Stimulated activated CD4-positive, alpha-beta T cell treated with anti-CD3 and anti-CD28 coated beads, Interleukin-15, amount 100 ng/mL, for 1 hour (primary cell): ENCODE measurements at places on chromosomes 3 and 15.

GRCh38 chr15:75201616-75202250, at the start of gene C15orf39:
C15orf39 (plus strand) TSS chr15:75201882; CDS start chr15:75206049, 4,167 bp downstream.
- peak; percentile 61 for DNase-seq

DNA sequence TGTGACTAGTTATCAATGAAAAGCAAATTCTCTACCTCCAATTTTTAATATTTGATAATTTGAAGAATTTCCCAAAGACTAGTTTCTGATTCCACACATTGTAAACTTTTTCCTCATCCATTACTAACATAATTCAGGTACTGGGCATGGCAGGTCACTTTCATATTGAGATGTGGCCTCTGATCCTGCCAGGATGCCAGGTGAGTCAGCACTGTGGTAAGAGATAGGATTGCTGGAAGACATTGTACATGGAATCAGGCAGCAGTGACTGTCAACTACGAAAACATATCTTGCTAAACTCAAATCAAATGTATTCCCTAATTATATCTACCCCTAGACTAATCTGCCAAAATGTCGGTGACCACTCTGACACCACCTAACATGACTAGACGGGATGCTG, 33.2 kb upstream of the POU1F1 start:
- no peak for DNase-seq

DNA sequence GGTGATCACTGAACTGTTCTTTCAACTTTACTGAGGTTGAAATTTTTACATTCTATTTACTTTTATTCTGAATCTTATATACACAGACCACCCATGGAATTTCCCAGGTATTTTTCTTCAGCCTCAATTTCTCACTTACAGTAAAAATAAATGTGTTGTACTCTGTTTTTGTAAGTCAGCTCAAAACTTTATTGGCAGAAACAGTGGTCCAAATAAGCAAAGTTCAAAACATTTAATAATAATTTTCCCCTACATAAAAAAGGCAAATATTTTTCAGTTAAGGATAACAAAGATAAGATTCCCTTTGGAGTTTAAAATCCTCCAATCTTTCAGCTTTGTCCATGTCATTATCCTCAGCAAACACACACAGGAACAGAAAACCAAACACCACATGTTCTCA, 738.0 kb downstream of the FHIT start:
- no peak for DNase-seq

GRCh38 chr3:9217784-9218513, 31.5 kb downstream of the SRGAP3 start:
- DNase-seq, result no peak

- DNase-seq, result no peak
These were observed 81.8 kb upstream of the COL6A5 start for GRCh38 chr3:130263708-130264107.

- no peak for DNase-seq
These were observed 104.5 kb upstream of the SLCO2A1 start for GRCh38 chr3:134134240-134134639.

DNA sequence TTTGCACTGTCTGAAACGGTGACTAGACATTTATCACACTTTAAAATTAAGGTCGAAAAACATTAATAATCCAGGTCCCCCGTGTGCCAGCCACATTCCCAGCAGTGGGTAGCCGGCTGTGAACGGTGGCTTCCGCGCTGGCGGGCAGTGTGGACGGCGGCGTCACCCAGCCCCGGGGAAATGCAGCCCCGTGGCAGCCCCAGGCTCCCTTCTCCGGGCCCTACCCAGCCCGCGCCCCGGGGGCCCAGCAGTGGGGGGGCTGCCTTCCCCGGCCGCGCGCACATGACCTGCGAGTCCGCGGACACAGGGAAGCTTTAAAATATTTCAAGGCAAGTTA, 25.3 kb downstream of the GABRA5 start:
- no peak for DNase-seq

DNA sequence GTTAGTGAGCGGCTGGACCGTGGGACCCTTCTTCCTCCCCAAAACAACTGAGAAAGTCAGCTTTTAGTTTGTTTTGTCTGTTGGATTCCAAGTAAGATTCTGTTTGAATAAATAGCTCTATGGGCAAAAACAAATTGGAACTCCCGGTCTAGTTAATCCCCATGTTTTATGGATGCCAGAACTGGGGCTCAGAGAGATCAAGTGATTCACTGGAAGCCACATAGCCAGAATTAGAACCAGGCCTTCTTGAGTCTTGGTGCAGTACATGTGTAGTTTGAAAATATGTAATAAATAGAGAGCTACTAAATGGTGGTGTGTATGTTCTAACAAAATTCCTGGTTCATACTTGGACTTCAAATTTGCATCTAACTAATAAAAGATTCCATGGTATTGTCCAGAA, 29.3 kb upstream of the POLR2M start:
- no peak for DNase-seq

DNA sequence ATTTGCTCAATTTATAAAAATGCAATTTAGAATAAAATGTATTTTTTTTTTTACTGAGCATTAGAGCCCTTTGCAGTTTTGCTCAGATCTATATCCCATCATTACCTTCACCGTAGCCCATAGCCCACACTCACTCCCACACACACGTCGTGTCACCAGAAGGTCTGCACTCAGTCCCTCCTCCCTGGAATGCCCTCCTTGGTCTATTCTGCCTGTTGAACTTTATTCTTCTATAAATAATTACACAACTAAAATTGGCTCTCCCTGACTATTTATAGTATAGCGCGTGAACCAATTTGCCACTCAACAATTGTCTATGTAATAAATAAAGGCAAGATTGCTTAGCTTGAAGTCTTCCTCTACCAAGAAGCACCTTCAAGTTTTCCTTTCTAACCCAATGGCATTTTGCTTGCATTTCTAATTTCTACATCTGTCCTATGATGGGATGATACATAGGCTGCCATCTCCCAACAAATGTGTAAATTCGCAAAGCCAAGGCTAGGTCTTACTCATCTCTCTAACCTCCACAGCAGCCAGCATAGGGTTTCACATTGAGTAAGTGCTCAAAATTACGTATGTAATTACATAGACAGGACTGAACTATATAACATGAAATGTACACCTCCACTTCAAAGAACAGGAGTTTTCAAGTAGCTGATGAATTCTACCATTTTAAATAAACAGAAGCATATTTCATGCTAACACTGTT, 172.0 kb upstream of the HES1 start:
- DNase-seq, result no peak

DNA sequence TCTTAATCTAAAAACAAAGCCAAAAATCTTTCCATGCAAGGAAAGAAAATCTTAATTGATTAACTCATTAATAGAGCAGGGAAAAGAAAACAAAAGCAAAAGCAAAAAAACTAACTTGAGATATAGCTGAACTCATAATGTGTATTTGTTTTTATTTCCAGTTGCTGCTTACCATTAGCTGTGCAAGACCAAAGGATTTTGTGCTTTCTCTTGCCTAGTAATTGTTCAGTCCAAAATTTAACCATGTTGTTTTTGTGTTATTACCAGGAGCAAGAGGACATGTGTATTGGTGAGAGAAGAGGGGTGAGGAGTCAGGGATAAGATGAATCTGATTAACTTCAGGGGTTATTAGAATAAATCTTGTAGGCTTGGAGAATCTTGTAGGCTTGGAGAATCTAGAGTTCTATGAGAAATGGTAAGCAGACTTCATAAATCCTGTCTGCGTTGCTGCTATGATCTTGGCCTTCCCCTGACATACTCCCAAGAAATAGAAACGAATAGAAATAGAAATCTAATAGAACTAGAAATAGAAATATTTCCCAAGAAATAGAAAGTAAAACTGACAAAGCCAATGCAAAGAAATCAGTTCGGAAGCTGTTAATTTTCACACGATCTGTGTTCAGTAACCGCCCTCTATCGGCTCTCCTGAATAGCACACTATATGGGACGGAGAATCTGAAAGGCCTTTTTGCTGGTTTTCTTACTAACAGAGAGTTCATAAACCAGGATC, 72.6 kb upstream of the TNFSF10 start:
- no peak for DNase-seq

DNA sequence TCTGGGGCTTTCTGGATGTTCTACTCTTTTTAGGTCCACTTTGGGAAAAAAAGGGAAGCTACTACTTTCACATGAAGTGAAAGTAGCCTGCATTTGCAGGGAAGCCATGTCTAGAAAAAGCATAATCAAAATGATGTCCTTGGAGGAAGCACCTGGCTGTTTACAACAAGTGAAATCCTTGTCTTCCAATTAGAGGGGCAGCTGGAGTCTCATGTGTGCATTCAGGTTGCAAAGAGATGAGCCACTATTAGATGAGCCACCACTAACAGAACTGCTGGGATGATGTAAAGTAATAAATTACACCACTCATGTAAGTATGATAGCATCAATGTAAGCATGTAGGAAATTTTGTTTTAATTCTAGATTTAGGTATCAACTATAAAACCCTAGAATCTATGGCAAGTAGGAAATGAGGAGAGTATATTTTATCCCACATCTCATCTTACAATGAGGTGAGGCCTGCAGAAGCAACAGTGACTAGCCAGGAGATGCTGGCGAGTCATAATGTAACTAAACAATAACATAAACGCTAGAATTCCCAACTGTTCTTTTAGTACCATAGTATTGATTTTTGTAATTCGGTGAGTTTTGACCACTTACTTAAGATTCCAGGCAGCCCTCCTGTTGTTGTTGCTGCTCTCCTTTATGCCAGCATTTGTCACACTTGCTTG, 75.9 kb downstream of the TMEM108 start:
- no peak for DNase-seq

DNA sequence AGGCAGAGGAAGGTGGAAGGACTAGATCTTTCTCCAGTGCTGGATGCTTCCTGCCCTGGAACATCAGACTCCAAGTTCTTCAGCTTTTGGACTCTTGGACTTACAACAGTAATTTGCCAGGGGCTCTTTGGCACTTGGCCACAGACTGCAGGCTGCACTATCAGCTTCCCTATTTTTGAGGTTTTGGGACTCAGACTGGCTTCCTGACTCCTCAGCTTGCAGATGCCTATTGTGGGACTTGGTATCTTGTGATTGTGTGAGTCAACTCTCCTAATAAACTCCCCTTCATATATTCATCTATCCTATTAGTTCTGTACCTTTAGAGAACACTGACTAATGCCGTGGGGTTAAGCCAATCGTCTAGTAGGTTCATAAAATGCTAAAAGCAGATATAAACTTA, 8.8 kb upstream of the B3GNT5 start:
- no peak for DNase-seq

- no peak for DNase-seq
These were observed 15.8 kb downstream of the CLK3 start for GRCh38 chr15:74631408-74631807.

DNA sequence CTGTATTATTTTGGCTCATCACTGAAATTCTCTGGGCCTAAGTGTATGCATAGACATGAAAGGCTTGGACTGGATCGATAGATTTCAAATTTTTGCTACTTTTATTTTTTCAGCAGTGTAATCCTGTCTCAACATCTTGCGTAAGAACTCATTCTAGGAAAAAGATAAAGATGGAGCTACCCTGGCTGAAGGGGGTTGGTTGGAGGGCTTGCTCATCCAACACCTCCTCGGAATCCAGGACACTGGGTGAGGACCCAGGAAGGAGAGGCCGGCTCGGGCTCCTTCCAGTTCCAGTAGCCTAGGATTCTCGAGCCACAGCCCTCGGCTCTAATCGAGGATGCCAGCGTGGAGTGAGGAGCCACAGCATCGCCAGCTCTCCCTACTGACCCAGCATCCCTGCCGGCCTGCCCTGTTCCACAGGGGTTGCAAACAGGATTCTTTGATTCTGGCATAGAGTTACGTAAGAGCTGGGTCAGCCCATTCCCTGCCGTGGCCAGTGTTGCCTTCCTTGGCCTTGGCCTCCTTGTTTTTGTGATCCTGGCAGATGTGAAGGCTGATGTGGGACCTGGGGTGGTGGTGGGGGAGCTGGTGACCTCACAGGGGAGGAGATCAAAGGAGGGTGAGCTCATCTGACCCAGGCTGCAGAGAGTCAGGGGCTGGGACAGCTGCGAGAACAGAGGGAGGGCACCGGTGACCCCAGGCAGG, 149.5 kb downstream of the ALDH1A2 start:
- DNase-seq, result no peak

- DNase-seq, result no peak
These were observed 38.0 kb downstream of the EXOG start for GRCh38 chr3:38534180-38534579.

GRCh38 chr15:59886441-59886840, 117.7 kb upstream of the FOXB1 start:
- no peak for DNase-seq

DNA sequence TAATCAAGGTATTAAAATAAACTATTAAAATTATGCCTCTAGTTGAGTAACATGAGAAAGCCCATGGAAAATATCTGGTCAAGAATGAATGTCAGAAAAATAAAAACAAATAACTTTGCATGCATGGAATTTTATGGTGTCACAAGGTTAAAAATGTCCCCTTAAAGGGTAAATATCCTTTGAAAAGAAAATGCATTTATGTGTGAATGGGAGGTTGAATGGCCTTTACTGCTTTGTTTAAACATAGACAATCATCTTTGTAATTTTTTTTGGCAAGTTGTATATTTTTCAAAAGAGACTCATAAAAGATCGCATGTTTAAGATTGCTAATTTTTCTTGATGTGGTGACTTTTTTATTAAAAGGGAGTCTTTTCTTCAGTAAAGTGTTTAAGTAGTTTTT, 564.2 kb downstream of the NR2F2 start:
- no peak for DNase-seq

DNA sequence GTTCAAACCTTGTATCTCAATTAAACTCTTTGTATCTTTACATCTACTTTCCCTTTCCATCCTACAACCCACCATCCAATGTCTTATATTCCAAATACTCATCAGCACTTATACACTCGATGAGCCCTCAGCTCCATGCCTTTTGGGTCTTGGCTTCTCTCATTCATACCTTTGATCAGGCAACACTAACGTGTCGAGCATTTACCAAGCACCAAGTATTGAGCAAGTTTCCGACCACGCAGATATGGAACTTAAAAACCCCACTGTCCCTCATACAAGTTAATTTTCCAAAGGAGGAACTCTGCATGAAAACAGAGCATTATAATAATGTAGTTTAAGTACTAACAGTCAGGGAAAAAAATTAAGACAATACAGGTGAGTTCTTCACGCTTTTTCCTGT, 102.8 kb downstream of the IL1RAP start:
- no peak for DNase-seq

DNA sequence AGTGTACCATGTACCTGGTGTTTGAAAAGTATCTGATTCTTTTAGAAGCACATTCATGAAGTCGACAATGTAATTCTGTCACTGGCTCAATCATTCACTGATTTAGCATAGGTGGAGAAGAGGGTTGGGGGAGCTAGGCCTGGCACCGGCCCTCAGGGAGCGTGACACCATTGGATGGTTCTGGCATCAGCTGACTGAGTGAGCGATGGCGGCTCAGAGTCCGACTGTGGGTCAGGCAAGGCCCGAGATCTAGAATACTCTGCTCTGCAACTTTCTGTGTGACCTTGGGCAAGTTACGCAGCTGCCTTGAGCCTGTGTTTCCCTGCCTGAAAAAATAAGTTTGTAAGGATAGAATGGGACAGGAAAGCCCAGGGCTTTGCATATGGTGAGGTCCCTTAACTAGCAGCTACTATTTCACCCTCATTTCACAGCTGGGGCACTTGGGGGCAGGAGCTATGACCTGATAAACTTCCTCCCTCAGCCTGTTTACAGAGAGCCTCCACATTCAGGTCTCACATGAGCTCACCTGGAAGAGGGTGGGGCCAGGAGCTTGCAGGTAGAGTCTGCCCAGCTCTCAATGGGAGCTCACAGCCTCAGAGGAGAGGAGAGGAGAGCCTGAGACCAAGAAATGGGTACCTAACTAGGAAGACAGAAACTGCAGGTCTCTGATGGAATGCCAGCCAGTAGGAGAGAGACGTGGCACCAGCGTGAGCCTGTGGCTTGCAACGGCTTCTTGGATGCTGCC, 153.7 kb upstream of the TLE3 start:
- no peak for DNase-seq
